WTC11 (cell line): ENCODE measurements at places on chromosomes 2 and 18.

DNA sequence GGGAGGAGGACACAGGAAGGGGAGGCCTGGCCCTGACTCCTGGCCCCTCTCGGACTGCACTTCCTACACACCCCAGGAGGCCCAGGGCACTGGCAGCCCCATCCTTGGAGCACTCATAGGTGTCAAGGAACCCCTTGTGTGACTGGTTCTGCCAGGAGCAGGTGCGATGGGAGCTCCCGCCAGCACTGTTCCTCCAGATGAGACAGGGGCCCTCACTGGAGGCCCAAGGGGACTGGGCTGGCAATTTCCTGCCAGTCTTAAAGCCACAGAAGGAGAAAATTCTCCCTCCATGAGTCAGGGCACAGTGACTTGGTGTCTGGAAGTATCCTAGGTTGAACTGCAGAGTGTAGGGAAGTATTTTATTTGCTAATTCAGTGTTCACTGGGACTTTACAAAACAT is 42.8 kb upstream of the MAL start:
- DNase-seq: no peak

GRCh38 chr2:71277536-71278103 is 50.7 kb upstream of the PAIP2B start:
- peak; percentile 77 for DNase-seq

GRCh38 chr2:166381-166780 is 97.5 kb downstream of the SH3YL1 start:
- no peak for DNase-seq

GRCh38 chr2:225773148-225773547 is 373.6 kb downstream of the NYAP2 start:
- no peak for DNase-seq

- no peak for DNase-seq
Observed at GRCh38 chr2:232052591-232052990, 91.1 kb downstream of the DIS3L2 start.

DNA sequence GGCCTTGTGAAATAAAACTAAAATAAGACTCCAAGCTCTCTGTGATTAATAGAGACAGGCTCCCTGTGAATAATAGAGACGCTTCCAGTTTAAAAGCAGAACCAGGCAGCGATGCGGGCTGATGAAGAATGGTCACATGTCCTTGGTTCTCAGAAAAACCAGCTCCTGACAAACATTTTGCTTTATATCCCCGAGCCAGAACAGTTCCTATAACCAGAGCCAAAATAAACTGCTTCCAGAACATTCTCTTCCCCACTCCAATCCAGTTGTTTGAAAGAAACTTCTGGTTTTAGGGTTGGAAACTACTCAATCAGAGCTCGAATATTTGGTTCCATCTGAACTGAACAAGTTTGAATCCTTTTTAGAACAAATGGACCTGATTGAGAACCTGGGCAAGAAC is 213.7 kb downstream of the TSN start:
- DNase-seq: no peak

- DNase-seq: no peak
Observed at GRCh38 chr2:204042401-204042800, 105.8 kb downstream of the ICOS start.

GRCh38 chr2:60498127-60498815 is 55.2 kb downstream of the BCL11A start:
- DNase-seq: no peak

GRCh38 chr2:85902496-85902895 is 13.7 kb upstream of the ST3GAL5 start:
- DNase-seq: no peak

DNA sequence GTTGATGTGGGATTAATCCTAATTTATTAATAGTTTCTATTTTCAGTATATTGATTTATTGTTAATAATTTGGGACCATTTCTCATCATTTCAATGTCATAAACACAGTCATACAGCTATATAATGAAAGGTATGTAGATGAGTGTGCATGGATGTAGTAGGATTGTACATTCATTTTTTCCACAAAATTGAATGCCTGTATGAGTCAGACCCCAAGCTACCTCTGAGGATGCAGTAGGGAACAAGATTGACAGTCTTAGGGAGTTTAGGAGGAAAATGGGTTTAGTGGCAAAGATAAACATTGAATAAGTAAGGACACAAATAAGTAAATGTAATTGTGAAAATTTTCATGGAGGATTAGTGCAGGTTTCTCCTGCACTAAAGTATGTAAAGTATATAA is 14.1 kb upstream of the TMEFF2 start:
- DNase-seq: no peak

- DNase-seq: peak; percentile 27
Observed at GRCh38 chr2:189580241-189580651, 340 bp downstream of the SLC40A1 start.

- DNase-seq: no peak
Observed at GRCh38 chr2:180016937-180017336, 9.8 kb upstream of the CWC22 start.

DNA sequence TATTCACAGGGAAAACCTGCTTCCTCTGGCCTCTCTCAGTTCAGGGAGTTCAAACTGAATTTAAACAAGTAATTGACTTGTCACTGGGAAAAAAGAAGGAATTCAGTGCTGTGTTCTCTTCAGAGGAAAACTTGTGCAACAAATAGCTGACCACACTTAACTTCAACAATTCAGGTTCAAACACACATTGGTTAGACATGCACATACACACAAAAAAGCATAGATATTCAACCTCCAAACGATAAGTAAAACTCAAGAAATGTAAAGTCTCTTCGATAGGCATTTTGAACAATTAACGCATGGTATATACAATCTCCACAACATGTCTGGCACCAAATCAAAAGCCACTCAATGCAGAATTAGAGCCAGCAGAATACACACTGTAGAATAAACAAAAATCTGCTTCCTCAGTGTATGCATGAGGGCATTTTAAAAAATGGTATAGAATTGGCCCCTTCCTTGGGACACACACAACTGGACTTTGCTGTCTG is 269.0 kb downstream of the TCF4 start:
- DNase-seq: no peak

DNA sequence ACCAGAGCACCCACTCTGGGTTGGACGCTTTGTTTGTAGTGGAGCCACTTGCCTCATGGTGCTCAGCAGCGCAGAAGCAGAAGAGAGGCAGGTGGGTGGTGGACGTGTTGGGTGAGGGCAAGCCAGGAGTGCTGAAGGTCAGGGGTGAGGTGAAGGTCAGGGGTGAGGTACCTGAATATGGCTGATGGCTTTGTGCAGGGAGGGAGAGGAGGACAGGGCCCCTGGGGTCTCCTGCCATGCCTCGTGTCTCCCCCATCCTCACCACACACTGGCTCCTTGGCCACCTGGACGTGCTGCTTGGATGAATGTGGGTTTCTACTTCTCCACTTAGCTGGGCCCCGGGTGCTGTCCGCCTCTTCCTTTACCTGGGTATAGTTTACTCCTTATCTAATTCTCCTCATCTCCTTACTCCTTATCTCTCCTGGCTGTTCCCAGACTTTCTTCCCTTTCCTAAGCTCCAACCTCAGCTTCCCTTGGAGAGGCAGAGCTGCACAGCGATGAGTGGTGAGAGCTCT is 68.1 kb downstream of the DYSF start:
- no peak for DNase-seq
